ENCODE measurements at places on chromosomes 2 and 18.

GRCh38 chr2:22992441-22992840 lies 392.5 kb upstream of the KLHL29 start:
- DNase-seq: no peak

DNA sequence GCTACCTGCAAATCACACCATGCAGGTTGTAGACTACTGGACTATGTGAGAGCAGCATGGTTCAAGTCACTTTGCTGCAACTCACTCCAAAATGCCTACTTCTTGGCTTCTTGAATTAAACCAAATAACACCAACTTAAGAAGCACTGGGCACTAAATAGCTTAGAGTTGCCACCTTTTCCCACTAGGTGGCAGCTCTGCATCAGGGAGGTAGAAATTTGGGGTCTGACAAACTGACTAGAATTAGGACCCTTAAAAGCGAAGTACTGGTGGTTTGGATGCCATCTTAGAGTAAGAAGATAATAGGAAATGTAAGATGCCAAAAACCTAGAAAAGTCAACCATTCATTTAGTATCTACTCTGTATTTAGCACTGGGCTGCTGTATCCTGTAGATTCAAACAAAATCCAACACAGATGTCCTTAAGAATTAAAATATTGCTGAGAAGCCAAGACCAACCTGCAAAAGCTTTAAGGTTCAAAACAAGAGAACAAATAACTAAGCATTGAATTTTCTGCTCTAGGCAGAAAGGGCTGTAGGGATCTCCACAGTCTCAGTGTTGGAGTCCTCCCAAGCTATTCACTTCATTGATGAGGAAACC lies 65.5 kb downstream of the CCBE1 start:
- DNase-seq: peak; percentile 60

GRCh38 chr2:38432820-38433606 lies 55.9 kb upstream of the ATL2 start:
- no peak for DNase-seq

DNA sequence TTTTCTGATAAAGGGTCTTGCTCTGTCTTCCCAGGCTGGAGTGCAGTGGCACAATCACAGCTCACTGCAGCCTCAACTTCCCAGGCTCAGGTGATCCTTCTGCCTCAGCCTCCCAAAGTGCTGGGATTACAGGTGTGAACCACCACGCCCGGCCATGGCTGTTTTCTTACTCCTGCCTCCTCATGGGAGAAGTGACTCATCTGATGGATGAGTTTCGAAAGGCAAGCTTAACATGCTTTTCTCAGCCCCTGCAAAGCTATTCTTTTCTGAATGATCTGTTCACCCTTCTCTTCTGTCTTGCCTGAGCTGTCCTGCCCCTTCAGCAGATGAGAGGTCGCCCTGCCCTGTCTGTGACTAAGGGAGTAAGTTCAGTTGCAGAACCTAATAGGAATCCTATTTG lies 929 bp upstream of the CREG2 start:
- peak; percentile 90 for DNase-seq

DNA sequence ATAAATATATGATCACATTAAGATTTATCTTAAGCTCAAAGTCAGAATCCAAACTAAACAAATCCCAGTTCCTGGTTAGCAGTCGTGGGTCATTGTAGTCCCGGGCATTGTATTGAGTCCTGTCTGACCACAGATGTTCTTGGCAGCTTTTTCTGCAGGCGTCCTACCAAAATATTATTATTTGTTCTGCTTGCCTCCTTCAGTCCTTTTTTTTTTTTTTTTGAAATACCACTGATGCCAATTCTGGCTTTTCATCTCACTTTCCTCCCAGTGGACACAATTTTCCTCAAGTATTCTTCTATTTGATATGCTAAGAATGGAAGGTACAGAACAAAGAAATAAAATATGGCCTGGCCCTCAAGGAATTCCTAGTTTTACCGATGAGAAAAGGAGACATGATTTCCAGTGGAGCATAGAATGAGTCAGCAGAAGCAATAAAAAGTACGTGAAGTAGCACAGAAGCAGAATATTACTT lies 151.6 kb downstream of the CSRNP3 start:
- DNase-seq: peak; percentile 59

GRCh38 chr2:180763263-180763989 lies 217.0 kb upstream of the UBE2E3 start:
- no peak for DNase-seq

- peak; percentile 49 for DNase-seq
These were observed 256.6 kb upstream of the RASGRP3 start for GRCh38 chr2:33219850-33220275.

GRCh38 chr18:76466410-76466991 lies 28.5 kb downstream of the ZNF516 start:
- DNase-seq: no peak

- peak; percentile 65 for DNase-seq
These were observed 686 bp downstream of the UBXN4 start for GRCh38 chr2:135742325-135742757.

- peak; percentile 26 for DNase-seq
These were observed 17.1 kb upstream of the CAVIN2 start for GRCh38 chr2:191863988-191864387.

- no peak for DNase-seq
These were observed 100.5 kb downstream of the TEX51 start for GRCh38 chr2:126999106-126999756.

- DNase-seq: no peak
These were observed 683 bp downstream of the MBOAT2 start for GRCh38 chr2:9002637-9003365.

GRCh38 chr2:62398356-62398755 lies 107.6 kb downstream of the TMEM17 start:
- no peak for DNase-seq

- no peak for DNase-seq
These were observed 49.8 kb upstream of the ERMN start for GRCh38 chr2:157375384-157375783.

GRCh38 chr2:62719757-62720156 lies 14.2 kb downstream of the EHBP1 start:
- DNase-seq: no peak

- DNase-seq: peak; percentile 42
These were observed 128.3 kb downstream of the SATB2 start for GRCh38 chr2:199329466-199329865.

DNA sequence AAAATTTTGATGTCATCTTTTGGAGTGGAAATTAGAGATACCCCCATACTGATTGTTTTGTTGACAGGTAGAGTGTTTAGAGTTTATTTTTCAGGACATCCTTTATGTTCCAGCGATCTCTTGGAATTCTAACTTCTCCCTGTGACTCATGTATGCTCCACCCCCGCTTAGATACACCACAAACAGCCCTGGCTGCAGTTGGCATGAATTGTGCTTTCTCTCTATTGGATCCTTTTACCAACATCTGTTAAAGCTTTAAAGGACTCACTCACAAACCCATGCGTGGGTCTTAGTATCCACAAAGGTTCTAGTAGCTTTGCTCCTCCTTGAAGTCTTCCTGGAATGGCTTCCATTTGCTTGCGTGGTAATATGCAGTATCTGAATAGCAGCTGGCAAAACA lies 409.5 kb upstream of the POU3F3 start:
- DNase-seq: peak; percentile 19

DNA sequence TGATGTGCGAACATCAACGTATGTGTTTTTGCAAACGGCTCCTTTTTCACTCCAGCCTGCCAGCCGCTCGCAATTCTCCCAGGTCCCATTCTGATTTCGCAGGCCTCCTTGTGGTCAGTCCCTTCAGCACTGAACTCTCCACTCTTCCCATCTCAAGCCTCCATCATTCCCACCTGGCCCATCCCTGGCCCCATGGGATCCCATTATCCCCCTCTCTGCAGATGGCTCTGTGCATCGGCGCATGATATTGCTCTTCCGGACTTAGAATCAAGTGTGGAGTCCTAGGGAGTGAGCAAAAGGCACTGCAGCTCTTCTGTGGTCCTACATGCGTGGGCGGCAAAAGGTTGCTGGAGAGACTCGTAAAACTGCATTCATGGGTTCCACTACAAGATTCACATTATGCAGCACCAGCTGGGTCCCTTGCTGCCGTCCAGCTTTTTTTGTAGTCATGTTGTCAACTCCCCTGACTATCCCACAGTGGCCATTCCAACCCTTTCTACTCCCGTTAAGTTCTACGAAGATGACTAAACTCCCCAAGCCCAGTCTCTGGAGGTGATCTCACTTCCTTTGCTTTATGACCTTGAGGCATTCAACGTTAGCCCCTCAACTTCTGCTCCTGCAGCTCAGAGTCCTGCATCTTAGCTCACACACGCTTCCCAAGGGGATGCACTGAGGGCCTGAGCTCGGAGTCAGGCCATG lies 125.3 kb upstream of the NRP2 start:
- no peak for DNase-seq

DNA sequence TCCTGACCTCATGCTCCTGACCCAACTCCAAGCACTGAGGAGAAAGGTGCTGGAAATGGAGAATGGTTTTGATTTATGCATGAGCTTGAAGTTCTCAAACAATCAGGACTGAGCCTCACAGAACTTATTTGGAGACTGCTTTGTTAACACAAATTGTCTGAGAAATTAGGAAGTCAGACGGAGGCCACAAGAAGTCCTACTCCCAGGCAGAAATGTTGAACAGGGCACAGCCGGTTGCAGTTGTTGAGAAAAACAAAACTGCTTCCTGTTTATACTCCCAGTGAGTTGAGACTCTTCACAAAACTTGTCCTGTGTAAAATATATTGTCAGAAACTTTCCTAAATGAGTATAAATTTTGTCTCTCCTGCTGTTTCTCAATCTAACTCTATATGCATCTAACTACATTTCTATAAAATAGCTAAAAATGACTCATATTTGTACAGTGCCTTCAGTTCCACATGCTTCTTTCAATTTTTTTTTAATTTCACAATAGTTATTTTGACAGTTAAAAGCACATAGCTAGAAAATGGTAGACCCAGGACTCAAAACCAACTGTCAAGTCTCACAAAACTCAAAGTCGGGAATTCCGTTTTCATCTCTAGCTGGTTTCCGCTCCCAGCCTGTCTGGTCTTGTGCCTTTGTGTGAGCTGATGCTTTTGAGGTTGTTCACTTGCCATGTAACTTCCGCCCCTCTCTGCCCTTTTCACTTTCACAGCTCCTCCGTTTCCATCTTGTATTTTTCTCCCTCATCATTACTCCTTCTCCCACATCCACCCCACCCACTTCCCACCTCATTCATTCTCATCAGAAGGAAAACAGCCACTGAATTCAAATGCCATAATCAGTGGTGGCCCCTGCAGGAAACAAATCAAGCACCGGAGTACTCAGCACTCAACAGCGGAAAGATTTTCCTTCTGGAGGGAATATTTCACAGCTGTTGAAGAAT lies 215.0 kb downstream of the SUCLG1 start:
- no peak for DNase-seq

- DNase-seq: no peak
These were observed 26.5 kb downstream of the SCYGR8 start for GRCh38 chr2:227772197-227772661.

DNA sequence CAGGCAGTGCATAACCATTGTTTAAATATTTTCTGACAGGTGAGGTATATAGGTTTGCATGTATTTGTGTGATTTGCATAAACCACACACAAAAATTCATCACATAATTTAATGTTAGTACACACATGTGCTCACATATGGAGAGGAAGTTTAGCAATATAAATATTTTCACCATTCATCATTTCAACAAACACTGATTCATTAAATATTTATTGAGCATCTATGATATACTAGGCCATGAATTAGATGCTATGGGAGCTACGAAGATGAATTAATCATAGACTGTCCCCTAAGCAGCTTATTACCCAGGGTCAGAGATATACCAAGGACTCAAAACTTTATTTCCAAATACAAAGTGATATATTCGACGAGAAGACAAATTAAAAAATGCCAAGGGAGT lies 311.6 kb upstream of the PIK3C3 start:
- DNase-seq: no peak

DNA sequence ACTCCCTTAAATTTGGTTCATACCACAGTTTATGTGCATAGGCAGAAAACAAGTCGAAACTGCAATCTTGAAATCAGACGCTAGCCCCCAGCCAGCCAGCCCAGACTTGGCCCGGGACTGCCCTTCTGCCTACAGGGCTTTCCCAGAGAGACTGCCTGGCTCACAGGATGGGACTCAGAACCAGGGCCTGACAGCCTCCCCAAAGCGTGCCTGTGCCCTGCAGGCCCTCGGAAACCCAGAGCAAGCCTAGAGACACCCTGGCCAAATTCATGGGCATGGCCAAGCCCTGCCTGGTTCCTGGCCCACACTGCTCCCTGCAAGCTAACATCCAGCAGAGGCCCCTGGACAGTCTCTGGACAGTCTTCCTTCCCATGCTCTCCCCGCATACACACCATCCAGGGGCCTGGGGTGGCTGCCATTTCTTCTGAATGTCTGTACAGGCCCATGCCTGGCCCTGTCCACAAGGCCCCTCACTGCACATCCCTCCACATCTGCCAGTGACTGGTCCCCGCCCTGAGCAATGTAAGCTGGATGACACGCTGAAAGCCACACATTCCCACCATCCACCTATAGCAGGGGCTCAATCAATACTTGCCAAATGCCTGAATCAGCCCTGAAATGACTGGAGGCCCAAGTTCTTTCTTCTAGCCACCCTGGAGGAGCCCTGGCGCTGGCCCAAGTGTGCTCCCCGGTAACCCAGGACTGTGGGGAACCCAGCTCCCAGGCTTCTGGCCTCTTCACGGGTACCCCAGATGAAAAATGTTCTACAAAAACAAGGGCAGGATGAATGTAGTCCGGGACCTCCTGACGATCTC lies 73.1 kb downstream of the HDAC4 start:
- peak; percentile 37 for DNase-seq

GRCh38 chr2:238947920-238948710 lies 100.2 kb downstream of the TWIST2 start:
- DNase-seq: peak; percentile 98

- DNase-seq: no peak
These were observed 49.1 kb downstream of the NHEJ1 start for GRCh38 chr2:219111375-219112061.

- no peak for DNase-seq
These were observed 234.3 kb upstream of the NCKAP5 start for GRCh38 chr2:133802409-133803039.

GRCh38 chr2:2171624-2172023 lies 159.5 kb downstream of the MYT1L start:
- DNase-seq: no peak

GRCh38 chr2:3432067-3432466 lies 52.6 kb downstream of the TRAPPC12 start:
- no peak for DNase-seq

Data from fibroblast of mammary gland (primary cell).